ENCODE measurements at places on chromosomes 2 and 18.
A peak's percentile ranks its signal among the peaks of the same experiment; 100 is the strongest.

GRCh38 chr2:1915196-1915595 is 170.9 kb upstream of the PXDN start:
- no peak for DNase-seq

DNA sequence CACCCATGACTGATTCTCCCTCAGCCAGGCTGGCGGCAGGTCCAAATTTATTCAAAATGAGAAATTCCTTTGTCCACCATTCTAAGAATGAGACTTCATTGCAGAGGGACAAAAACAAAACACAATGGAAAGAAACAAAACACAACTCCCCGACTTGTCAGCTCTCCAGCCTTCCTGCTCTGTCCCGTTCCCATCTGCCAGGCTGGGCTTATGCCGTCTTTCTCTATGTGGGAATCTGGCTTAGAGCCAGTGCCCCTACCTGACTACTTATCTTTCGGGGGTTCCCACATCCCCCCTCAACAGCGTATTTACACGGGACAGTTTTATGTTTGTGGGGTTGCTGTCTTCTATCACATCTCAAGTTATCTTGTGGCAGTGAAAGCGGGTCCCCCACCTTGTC is 13.8 kb downstream of the CELF4 start:
- no peak for DNase-seq

- no peak for DNase-seq
Measured at GRCh38 chr2:200852605-200853004, 11.9 kb downstream of the CLK1 start.

DNA sequence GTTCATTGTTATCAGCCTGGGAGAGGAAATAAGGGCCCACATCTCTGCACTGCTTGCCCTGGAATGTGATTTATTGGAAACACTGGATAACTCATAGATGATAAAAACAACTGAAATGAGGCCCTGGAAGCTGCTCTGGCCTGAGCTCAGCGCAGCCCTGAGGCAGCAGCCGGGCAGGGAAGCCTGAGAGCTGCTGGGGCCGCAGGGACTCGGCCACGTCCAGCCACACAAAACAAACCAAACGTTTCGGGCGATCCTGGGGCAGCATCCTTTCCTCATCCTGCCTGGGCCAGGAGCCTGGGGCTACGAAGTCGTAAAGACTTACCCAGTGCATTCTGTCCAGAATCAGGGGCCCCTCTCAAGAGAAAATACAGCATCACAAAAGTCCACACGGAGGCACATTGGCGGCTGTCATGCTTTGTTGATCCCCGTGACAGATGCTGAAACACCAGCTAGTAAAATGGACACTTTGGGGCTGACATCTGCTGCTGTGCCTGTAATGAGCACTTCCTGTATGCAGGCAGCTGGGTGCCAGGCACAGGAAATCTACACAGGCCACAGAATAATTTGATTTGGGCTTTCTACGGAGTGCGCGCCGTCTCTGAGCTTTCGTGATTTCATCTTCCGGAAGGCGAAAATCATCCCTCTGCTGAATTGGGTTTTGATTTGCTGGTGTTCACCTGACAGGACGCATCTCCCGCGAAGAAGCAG is 250.6 kb downstream of the EIPR1 start:
- no peak for DNase-seq

- no peak for DNase-seq
Measured at GRCh38 chr2:240482141-240482540, 46.7 kb downstream of the GPC1 start.

DNA sequence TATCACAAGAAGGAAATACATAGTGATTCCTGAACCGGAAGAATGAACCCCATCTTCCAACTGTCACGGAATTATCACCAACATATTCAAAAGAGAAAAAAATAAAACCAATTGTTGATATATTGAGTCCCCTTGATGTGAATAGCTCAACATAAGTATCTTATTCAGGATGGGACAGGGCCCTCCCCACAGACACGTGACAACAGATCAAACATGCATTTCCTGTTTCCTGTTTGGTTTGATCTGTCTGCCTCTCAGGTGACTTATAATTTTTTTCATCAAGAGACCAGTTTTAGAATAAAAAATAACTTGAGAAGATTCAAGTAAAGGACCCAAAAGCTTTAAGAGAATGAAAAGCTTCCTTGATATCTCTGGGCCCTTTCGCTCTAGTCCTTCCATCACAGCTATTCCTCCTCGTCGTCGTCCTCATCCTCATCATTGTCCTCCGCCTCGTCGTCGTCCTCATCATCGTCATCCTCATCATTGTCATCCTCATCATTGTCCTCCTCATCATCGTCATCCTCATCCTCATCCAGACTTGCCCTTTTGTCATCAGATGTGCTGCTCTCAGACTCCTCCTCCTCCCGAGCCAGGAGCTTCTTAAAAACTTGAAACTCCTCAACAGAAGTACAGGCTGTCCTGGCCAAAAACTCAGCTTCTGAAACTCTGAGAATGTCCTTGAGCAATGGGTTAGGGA is 6.3 kb downstream of the MTERF4 start:
- peak; percentile 57 for DNase-seq

DNA sequence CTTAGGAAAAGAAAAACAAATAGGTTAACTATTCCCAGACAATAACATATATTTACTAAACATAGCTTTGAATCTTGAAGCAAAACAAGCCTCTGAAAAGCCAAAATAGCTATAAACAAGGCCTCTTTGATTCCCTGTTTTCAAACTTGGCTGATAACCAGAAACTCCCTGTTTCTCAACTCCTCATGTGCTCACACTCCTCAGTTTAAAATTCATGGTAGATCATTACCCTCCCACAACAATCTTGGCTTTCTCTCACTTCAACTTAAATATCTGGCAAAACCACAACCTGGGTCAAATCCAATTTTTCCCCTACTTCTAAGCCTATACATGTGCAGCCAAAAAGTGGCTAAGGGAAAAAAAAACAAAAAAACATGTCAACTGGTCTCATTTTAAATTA is 15.6 kb downstream of the SUCLG1 start:
- DNase-seq, result no peak

Measured in activated CD8-positive, alpha-beta T cell treated with anti-CD3 and anti-CD28 coated beads for 36 hours (primary cell).